T-cell (primary cell): ENCODE measurements at places on chromosomes 3 and 15. TPM values are rescaled to one million over a fixed set of nuclear protein-coding genes. Genes with fewer than 3 reads are reported as not detected.

DNA sequence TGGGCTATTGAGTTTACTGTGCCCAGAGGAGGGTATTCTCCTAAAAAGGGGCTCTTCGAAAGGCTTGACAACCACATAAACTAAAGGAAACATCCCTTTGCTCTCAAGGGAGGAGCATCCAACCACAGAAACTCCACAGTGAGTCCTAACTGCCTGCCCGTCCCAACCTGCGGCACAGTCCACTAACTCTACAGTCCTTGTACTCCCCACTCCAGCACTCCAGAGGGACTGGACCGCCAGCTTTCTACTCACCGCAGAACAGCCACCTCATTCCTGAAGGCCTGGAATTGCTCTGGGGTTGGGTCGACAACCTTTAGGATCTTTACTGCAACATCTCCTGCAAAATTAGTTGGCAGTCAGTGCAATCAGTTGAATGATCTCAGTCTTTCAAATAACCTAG is 34.6 kb downstream of the MKRN2 start:
- no peaks in the 10 kb centered on the region for H3K4me1 ChIP-seq
- DNase-seq = no peak
- H3K4me3 ChIP-seq = no peak overlapping the region
- no peak overlapping the region for H3K27ac ChIP-seq
- H3K36me3 ChIP-seq = peaks cover 80% of the 10 kb centered on the region
- H3K27me3 ChIP-seq = no peaks in the 10 kb centered on the region

DNA sequence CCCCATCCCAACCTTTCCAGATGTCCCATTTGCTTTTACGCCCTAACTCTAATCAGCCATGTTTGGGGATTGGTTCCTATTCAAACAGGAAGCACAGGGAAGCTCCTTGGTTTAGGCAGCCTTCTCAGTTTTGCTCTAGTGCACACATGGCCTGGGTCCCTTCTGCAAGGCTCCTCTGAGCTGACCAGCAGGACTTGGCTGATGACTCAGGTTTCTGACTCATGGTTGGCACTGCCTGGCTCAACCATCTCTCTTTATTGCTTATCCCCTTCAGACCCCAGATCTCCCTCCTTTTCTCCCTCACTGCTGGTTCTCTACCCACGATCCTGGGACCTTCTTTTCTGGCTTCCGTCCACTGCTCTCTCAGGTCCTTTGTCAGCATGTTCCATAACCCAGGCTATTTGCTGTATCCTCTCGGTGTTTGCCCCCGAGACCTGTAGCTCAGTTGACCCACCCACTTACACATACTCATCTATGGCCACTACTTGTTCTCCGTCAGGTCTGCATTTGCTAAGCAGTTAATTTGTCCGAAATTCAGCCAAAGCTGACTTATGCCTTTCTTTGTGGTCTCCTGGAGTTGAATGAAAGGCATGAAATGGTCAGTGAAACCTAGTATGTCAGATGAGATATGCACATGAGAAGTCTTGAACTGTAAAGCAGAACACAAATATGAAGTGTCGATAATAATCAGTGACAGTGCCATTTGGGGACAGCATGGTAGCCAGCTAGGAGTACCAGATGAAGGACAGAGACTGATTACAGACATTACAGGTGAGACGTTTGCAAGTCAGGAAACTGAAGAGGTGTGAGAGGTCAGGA is 323.5 kb upstream of the ROPN1 start:
- DNase-seq = no peak
- H3K27ac ChIP-seq = no peak overlapping the region
- H3K36me3 ChIP-seq = no peaks in the 10 kb centered on the region
- H3K27me3 ChIP-seq = peaks cover 5% of the 10 kb centered on the region
- no peaks in the 10 kb centered on the region for H3K4me1 ChIP-seq

GRCh38 chr15:82018201-82018600 is 27.6 kb downstream of the MEX3B start:
- no peak overlapping the region for H3K27ac ChIP-seq
- peaks cover 16% of the 10 kb centered on the region for H3K27me3 ChIP-seq
- no peak for DNase-seq
- no peaks in the 10 kb centered on the region for H3K4me1 ChIP-seq
- H3K4me3 ChIP-seq = no peak overlapping the region

Gene ZDHHC23
- total RNA-seq = 7.2 TPM

DNA sequence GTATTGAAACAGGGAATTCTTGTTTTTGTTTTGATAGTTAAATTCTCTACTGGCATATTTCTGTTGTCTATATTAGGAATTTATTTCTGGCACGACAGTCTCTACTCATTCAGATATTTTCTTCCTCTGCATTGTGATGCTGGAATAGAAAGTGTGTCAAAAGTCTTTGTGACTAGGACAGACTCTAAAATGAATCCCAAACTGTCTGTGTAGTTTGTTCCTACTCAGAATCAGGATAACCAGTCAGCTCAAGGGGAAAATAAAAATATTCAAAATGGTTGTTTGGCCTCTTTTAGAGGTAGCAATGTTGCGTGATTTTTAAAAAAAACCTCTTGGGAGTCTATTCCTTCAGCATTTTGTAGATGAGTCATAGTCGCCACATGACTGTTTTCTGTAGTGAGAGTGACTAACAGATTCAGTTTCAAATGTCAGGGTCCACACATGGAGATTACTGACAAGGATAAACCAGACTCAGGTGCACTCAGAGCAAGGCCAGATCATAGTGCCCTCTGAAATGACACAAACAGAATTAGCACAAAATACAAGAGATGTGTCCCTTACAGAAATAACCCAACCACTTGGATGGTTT is 13.1 kb downstream of the SLC7A14 start:
- H3K4me1 ChIP-seq = no peaks in the 10 kb centered on the region
- no peaks in the 10 kb centered on the region for H3K36me3 ChIP-seq
- no peak overlapping the region for H3K27ac ChIP-seq
- H3K4me3 ChIP-seq = no peak overlapping the region
- no peak for DNase-seq

GRCh38 chr15:29018995-29019976 is 133.5 kb downstream of the APBA2 start:
- no peak for DNase-seq
- H3K27me3 ChIP-seq = no peaks in the 10 kb centered on the region
- no peaks in the 10 kb centered on the region for H3K4me1 ChIP-seq
- no peak overlapping the region for H3K27ac ChIP-seq

DNA sequence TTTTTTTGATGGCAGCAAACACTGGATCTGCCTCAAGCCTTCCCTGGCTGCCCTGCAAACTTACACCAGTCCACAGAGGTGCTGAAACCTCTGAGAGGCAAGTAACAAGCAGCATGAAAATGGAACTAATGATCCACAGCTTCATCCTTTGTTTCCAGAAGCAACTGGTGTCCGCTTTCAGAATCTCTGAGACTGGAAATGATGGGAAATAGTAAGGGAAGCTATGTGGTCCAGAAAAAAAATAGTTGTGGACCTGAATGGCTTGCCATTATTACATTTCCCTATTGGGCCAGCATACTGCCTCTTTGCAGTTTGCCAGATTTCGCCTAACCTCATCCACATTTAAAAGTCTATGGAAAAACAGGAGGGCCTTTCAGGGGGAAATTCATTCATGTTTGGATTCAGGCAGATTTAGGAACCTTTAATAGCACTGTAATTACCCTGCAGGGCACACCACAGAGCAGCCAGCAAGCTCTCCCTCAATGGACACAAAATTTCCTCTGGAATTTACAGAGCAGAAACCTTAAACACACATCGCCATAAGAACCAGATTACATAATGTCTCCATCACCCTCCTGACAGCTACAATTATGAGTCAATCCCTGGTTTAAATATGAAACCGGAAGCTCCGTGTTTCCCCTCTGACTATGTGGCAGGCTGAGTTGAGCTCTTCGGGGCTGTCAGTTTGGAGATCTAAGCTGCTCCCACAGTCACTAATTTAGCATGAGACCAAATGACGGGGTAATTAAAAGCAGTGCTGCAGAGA is 134.4 kb downstream of the TMCO5A start:
- no peak overlapping the region for H3K4me3 ChIP-seq
- no peak overlapping the region for H3K27ac ChIP-seq
- no peak for DNase-seq
- no peaks in the 10 kb centered on the region for H3K36me3 ChIP-seq
- no peaks in the 10 kb centered on the region for H3K27me3 ChIP-seq
- peaks cover 13% of the 10 kb centered on the region for H3K4me1 ChIP-seq

- no peaks in the 10 kb centered on the region for H3K36me3 ChIP-seq
- peak overlapping the region; percentile 30 for H3K4me3 ChIP-seq
- peak; percentile 7 for DNase-seq
- H3K27me3 ChIP-seq = no peaks in the 10 kb centered on the region
- H3K27ac ChIP-seq = peak overlapping the region; percentile 77
These were observed 136.5 kb downstream of the ZNF609 start for GRCh38 chr15:64596701-64597476.

DNA sequence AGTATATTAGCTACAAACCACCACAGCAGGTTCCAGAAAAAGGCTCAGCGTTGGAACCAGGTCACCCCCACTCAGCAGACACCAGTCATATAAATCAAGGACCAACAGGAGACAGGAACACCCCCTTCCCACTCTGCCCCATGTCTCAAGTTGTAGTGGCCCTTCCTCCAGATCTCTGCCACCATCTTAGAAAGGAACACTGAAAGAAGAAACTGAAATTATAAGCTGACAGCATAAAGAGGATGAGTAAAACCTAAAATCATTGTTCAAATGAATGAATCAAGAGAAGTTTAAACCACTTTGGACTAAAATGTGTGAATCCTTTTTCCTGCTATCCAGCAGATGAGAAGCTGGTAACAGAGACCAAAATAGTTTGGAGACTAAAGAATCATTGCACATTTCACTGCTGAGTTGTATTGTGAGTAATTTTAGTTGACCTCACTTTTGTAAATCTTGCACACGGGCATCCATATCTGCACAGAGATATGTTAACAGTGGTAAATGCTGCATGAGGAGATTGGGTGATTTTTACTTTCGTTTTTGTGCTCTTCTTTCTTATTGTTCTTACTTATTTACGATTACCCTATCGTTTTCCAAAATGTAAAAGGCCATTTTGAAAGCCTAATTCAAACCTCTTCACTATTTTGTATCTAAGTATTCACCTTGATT is 19.8 kb downstream of the CCR3 start:
- DNase-seq = no peak
- H3K27me3 ChIP-seq = no peaks in the 10 kb centered on the region
- H3K27ac ChIP-seq = peak overlapping the region; percentile 6
- H3K4me1 ChIP-seq = no peaks in the 10 kb centered on the region
- no peak overlapping the region for H3K4me3 ChIP-seq

DNA sequence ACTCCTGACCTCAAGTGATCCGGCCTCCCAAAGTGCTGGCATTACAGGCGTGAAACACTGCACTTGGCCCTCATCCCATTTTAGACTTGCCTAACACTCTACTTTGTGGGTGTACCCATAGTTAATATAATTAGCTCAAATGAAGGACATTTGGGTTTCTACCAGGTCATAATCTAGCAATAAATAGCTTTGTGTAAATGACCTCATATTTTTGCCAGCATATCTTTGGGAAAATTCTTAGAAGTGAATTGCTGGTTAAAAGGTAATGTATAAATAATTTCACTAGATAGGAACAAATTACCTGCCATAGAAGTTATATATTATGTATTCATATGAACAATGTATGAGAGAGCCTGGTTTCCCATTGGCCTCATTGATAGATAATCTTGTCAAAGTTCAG is 206.0 kb downstream of the DIPK2A start:
- no peaks in the 10 kb centered on the region for H3K4me1 ChIP-seq
- DNase-seq = no peak
- H3K27ac ChIP-seq = no peak overlapping the region

GRCh38 chr3:180612364-180612763 is 10.4 kb downstream of the TTC14 start:
- H3K36me3 ChIP-seq = peaks cover 60% of the 10 kb centered on the region
- no peaks in the 10 kb centered on the region for H3K27me3 ChIP-seq
- no peak overlapping the region for H3K4me3 ChIP-seq
- no peaks in the 10 kb centered on the region for H3K4me1 ChIP-seq
- no peak for DNase-seq

- no peaks in the 10 kb centered on the region for H3K36me3 ChIP-seq
- DNase-seq = no peak
- no peaks in the 10 kb centered on the region for H3K4me1 ChIP-seq
- no peak overlapping the region for H3K27ac ChIP-seq
- peaks cover 14% of the 10 kb centered on the region for H3K27me3 ChIP-seq
These were observed 87.3 kb upstream of the ROPN1 start for GRCh38 chr3:124078953-124079911.

DNA sequence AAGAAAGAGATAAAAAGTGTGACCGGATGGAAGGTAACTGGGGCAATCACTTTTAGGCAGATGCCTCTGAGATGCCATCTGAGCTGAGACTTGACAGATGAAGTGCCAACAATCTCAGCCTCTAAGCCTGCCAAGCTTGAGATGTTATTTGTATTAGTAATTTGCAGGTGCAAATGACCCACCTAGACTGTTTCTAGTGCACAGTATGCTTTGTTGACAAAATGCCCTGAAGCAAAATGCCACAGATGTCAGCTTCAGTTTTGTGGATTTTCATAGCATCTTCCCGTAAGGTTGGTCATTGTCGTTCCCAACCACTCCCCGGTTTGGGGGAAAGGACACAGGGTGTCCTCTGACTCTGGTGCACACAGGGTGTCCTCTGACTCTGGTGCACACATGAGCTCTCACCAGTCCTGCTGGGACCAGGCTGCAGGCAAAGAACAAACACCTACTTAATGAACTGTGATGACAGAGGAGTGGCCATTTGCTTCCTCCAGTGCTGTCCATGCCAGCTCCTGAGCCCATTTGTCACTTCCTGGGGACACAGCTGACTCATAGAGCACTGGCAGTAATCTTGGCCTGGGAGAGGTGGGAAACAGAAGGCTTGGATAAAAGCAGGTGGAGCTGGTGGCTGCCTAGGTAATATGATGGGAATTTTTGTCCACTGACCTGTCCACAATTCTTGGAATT is 16.7 kb upstream of the PPP1R2 start:
- no peaks in the 10 kb centered on the region for H3K36me3 ChIP-seq
- no peaks in the 10 kb centered on the region for H3K27me3 ChIP-seq
- H3K4me1 ChIP-seq = no peaks in the 10 kb centered on the region
- no peak for DNase-seq
- no peak overlapping the region for H3K27ac ChIP-seq

- H3K36me3 ChIP-seq = no peaks in the 10 kb centered on the region
- DNase-seq = no peak
- H3K27ac ChIP-seq = no peak overlapping the region
These were observed 13.3 kb downstream of the RARB start for GRCh38 chr3:25441234-25441856.

GRCh38 chr15:82047453-82048400 is 1.9 kb upstream of the MEX3B start:
- H3K27ac ChIP-seq = no peak overlapping the region
- DNase-seq = no peak
- H3K36me3 ChIP-seq = no peaks in the 10 kb centered on the region
- peak overlapping the region; percentile 78 for H3K4me3 ChIP-seq
- peaks cover 3% of the 10 kb centered on the region for H3K4me1 ChIP-seq

Gene MYRIP
- not detected for total RNA-seq

DNA sequence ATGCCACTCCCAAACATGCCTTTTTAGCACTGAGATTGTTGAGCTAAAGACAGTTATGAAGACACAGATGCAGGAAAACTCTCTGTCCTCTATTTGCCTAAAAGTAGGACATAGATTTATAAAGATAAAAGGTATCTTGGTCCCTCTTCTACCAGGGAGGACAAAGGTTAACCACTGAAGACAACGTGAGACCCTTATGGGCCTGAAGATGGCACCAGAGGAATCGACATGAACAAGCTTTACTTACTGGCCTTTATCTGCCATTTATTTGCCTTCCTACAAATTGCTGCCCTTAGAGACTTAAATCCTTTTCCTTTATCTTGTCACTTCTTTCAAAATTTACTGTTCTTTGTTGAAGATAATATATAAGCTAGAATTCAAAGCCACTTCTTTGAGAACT is 109.7 kb upstream of the FAM3D start:
- H3K27me3 ChIP-seq = no peaks in the 10 kb centered on the region
- H3K4me1 ChIP-seq = no peaks in the 10 kb centered on the region
- H3K36me3 ChIP-seq = no peaks in the 10 kb centered on the region
- no peak overlapping the region for H3K4me3 ChIP-seq
- no peak for DNase-seq
